DND-41 (cell line): ENCODE measurements at places on chromosomes 7 and 10.

- no peak for DNase-seq
Measured at GRCh38 chr10:37710831-37711616, 146.4 kb downstream of the ZNF248 start.

DNA sequence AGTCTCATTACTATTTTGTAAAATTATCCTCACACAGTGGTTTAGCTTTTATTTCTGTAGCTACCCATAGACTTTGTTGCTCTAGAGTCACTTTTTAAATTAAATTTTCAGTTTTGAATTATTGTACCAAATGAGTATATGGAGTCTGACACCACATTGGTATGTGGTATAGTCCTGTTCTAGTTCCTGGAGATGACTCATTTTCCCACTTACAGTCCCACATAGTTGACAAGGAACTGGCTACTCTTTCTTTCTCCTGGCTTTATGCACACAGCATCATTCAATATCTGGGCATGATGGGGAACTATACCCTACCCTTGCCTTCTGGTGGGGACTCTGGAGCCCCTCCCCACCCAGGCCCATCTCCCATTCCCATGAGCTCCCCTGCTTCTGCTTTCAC lies 92.6 kb upstream of the RAB11FIP2 start:
- no peak for DNase-seq

DNA sequence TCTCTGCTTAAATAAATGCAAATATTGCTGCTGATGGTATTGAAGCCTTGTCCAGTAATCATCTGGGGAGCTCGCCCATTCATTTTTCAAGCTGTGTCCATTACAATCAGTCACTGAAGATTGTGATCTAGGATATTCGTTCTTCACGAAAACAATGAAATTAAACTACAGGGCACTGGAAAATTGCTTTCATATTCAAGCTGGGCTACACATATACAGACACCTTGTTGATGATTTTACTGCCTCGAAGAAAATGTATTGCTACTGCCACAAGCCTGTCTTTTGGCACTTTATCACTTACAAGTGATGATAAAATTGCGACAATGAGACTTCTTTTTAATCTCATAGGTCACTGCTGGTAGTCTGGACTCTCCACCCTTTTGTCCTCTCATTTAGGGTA lies 100.0 kb upstream of the MINDY3 start:
- DNase-seq, result no peak

DNA sequence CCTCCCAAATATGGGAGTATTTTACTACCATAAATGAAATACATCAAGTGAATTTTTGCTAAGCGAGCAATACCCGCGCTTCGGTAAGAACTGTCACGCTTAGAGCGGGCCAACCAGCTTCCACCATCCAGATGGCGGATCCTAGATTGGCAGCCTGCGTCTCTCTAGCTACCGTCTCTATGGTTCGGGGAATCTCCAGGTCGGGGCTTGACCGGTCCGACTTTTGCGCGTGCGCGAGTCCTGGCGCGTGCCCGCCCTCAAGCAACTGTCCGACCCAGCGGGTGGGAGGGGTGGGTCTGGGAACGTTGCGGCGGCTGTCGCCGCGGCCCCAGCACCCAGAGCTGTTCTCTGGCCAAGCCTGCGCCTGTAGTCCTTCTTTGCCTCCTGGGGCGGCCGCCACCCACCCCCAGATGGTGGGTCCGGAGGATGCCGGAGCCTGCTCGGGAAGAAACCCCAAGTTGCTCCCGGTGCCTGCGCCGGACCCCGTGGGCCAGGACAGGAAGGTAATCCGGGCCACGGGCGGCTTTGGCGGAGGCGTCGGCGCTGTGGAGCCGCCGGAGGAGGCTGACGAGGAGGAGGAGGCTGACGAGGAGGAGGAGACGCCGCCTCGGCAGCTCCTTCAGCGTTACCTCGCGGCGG lies at the start of gene TBC1D12:
TSS of gene TBC1D12 (plus strand) at position 338 of the 639 bp plus-strand sequence. CDS start at position 411, 73 bp downstream.
- DNase-seq, result no peak

- no peak for DNase-seq
Measured at GRCh38 chr10:44044549-44044948, 340.3 kb downstream of the CXCL12 start.

DNA sequence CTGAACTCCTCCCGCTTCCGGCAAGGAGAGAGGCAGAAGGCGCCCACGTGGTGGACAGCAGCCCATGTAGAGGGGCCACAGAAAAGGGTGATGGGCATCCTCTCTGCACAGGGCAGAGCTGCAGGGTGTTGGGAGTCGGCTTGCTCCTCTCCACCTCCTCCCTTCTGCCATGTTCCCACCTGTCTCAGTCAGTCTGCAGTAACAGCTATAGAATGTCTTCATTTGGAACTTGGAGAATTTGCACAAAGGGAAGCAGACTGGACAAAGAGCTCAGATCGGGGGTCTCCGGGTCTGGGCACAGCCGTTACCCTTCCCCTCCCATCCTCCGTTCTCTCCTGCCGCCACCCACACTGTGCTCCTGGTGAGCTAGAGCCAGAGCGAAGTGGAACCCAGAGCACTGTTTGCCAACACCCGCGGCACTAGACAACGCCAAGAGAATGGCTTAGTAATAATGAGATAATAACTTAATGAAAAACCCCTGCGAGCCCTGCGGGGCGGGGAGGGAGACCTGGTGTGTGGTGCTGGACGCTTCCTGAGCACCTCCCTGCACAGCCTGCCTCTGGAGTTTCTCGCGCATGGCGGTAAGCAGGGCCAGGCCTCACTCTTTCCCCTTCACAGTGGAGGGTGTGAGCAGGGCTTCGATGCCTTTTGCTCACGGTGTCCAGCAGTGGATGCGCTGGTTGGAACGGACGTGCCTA lies 254.7 kb downstream of the PAXIP1 start:
- DNase-seq, result no peak

- DNase-seq, result no peak
Measured at GRCh38 chr10:7487528-7487927, 76.7 kb upstream of the SFMBT2 start.

- no peak for DNase-seq
Measured at GRCh38 chr7:96075510-96076349, 246.2 kb downstream of the SLC25A13 start.

DNA sequence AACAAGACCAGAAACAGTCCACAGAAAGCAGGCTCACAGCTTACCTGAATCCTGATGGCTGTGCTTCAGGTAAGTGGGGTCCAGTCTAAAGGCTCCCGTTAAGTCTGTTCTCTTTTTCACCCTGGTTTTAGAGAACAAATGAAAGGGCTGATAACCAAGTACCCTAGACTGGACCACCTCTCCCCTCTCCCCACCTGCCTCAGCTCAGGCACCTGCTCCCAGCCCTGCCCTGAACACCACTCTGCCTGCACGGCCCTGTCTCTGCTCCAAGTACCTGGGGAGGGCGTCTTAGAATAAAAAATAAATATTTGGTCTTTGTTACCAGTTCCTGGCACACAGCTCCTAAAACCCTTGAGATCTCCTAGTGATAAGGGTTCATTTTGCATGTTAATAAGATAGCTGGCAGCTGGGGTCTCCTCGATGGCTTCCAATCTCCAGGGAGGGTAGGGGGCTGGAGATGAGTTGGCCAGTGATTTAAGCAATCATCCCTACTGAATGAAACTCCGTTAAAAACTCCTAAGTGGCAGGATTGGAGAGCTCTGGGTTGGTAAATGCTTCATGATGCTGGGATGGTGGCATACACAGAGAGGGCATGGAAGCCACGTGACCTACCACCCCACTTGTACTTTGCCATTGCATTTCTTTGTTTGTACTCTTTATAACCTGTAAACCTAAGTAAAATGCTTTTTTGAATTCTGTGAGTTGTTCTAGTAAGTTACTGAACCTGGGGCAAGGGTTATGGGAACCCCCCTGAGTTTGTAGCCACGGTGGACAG lies 29.8 kb upstream of the FIGNL1 start:
- no peak for DNase-seq

DNA sequence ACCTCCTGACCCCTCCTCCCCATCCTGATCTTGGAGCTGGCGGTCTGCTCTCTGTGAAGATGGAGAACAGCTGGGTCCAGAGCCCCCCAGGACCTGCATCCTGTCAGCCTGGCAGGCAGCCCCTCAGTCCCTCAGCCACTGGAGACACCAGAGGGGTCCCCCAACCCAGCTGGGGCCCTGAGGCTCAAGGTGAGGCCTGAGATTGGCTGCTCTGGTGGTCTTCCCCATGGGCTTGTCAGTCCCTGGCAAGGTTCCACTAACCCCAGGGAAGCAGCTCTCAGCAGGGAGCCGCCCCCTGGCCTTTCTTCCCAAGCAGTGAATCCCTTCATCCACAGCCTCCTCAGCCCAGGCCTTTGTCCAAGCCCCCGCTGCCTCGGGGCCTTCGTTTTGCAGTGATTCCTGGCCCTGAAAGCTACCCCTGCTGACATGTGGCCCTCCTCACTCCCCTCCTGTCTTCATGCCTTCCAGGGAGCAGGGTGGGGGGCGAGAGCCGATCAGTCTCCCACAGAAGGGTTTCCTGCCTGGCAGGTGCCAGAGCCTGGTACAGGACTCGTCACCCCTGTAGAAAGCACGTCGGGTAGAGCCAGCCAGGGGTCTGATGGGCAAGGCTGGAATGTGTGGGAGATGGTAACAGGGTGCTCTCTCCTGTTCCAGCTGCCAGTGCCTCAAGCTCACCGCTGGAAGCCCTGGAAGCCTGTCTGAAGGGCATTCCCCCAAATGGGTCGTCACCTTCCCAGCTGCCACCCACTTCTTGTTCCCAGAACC lies 48.5 kb downstream of the ZNF467 start:
- no peak for DNase-seq

DNA sequence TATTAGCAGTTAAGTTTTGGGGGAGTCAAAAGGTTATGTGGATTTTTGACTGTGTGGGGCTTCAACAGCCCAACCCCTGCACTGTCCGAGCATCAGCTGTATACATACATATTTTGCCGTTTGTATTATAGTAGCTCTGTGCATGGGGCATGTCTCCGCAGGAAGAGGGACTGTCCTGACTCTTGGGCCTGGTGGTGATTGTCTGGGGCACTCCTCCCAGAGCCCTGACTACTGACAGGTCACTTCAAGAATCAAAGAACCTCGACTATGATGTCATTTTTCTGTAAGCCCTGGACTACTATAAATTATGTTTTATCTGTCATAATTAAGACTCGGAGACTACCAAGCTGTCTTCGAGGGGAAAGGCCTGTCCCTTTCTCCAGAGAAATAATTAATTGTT lies 51.8 kb downstream of the MGMT start:
- no peak for DNase-seq

- DNase-seq, result no peak
Measured at GRCh38 chr7:35714862-35715261, 19.9 kb upstream of the HERPUD2 start.
